ENCODE measurements at places on chromosomes 3 and 15.
A peak's percentile ranks its signal among the peaks of the same experiment; 100 is the strongest.

DNA sequence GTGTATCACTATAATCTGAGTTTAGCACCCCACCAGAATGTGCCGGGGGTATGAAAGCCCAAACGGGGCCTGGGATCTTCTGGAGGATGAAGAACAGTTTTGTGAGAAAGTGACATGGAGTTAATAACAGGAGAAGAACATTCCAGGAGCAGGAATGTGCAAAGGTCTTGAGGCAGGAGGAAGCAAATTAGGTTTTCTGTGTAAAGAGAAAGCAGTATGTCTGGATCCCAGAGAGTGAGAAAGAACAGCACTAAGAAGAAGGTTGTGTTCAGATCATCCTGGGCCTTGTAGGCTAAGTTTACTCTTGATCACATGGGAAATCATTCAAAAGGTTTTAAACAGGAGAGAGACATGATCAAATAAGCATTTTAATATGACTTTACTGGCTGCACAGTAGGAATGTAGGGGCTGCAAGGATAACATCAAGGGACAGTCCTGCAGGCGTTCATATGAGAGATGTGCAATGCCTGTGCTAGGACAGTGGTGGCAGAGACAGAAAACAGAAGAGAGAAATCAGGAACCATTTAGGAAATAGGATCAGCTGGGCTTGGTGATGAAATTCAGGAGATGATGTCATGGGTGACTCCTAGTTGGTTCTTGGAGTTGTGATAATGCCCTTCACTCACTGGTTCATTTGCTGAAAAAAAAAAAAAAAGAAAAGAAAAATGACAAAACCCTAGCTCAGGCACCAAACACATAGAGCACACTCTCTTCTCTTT is 113.5 kb downstream of the TNIK start:
- peak overlapping the region; percentile 45 for H3K4me3 ChIP-seq
- H3K4me1 ChIP-seq, result peaks cover 69% of the 10 kb centered on the region
- H3K27ac ChIP-seq, result peak overlapping the region; percentile 26
- no peaks in the 10 kb centered on the region for H3K27me3 ChIP-seq

DNA sequence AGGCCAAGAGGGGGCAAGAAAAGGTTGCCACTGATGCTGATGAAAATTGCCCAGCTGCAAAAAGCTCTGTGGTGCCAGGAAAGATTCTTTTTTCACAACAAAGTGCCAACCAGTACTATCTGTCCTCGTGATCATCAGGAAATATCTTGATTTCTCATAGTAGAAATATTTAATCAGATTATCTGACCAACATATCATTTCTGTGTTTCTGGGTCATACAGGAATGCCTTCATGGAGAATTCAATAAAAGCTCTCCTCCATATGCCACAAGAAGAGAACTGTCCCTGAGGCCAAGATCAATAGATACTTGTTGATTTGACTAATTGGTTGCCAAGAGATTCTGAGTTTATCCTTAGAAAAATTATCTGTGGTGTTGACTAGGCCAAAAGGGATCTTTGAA is 63.5 kb downstream of the FSIP1 start:
- H3K27me3 ChIP-seq, result no peaks in the 10 kb centered on the region
- H3K36me3 ChIP-seq, result no peaks in the 10 kb centered on the region
- peaks cover 32% of the 10 kb centered on the region for H3K4me1 ChIP-seq
- no peak for DNase-seq
- no peak overlapping the region for H3K27ac ChIP-seq

GRCh38 chr15:88309363-88309762 is 52.8 kb upstream of the NTRK3 start:
- H3K36me3 ChIP-seq, result no peaks in the 10 kb centered on the region
- DNase-seq, result no peak
- H3K27ac ChIP-seq, result no peak overlapping the region
- peaks cover 16% of the 10 kb centered on the region for H3K27me3 ChIP-seq
- no peaks in the 10 kb centered on the region for H3K4me1 ChIP-seq
- H3K4me3 ChIP-seq, result no peak overlapping the region

DNA sequence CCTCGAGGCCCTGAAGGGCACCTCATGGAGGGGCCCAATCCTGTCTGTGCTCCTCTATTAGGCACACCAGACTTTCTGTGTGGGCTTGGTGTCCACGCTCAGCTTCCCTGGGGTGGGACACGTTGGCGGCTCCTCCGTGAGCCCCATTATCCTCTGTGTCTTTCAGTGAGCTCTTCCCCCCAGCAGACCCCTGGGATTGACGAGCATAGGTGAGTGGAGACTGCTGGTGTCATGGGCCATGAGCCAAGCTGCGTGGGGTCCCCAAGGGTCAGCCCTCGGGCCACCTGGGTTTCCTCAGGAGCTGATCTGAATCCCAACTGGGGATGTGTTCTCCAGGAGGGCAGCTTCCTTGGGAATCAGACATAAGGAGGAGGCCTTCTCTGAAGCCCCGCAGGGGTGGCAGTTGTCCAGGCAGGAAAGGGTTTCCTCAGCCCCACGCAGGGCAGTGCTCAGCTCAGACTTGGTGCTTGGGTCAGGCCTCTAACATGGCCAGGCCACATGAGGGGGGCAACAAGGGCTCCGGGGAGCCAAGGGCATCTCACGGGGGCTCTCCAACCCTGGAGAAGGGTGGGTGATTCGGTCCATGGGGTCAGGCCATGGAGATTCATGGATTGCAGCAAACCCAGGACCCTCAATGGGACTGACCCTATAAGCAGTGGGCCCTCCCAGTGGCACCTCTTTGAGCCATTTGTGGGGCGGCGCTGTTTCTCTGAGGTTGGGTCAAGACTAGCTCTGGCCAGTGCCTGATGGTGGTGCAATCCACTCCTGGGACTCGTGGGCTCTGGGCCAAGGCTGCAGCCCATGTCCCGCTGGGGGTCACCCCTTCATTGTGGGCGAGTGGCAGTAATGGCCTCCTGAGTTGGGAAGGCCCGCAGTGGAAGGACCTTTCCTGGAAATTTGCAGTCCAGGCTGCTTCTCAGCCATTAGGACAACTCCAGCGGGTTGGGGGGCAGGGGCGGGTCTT is 222.5 kb downstream of the SNRPN start:
- no peaks in the 10 kb centered on the region for H3K27me3 ChIP-seq
- no peak overlapping the region for H3K4me3 ChIP-seq
- H3K4me1 ChIP-seq, result no peaks in the 10 kb centered on the region
- H3K27ac ChIP-seq, result no peak overlapping the region

- H3K36me3 ChIP-seq, result peaks cover 5% of the 10 kb centered on the region
- no peak for DNase-seq
- no peak overlapping the region for H3K4me3 ChIP-seq
- no peak overlapping the region for H3K27ac ChIP-seq
- no peaks in the 10 kb centered on the region for H3K27me3 ChIP-seq
Measured at GRCh38 chr15:51931638-51932037, 39.9 kb downstream of the LEO1 start.

DNA sequence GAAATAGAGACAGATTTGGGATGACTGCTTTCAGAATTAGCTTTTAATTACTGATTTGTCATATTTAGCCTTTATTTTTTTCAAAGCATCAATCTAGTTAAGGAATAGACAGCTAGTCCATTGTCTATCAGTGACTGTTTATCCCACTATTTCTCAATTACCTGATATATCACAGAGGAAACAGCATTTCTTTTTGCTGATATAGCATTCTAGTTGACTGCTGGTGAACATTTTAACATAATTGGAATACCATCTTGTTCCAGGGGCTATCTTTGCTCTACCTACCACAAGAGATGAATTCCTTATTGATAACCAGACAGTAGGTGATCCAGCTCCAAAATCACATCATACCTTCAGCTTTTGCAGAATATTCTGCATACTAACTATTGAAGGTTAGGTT is 982.7 kb downstream of the SQOR start:
- H3K27me3 ChIP-seq, result no peaks in the 10 kb centered on the region
- no peak for DNase-seq
- H3K36me3 ChIP-seq, result peaks cover 13% of the 10 kb centered on the region

GRCh38 chr3:102447272-102447671 is 12.5 kb downstream of the ZPLD1 start:
- H3K4me3 ChIP-seq, result no peak overlapping the region
- H3K36me3 ChIP-seq, result no peaks in the 10 kb centered on the region
- no peak overlapping the region for H3K27ac ChIP-seq
- H3K4me1 ChIP-seq, result no peaks in the 10 kb centered on the region
- H3K27me3 ChIP-seq, result no peaks in the 10 kb centered on the region

- H3K4me1 ChIP-seq, result peaks cover 20% of the 10 kb centered on the region
- H3K4me3 ChIP-seq, result no peak overlapping the region
- no peaks in the 10 kb centered on the region for H3K27me3 ChIP-seq
- DNase-seq, result no peak
- H3K36me3 ChIP-seq, result no peaks in the 10 kb centered on the region
- no peak overlapping the region for H3K27ac ChIP-seq
Measured at GRCh38 chr15:58710701-58711100, 38.8 kb downstream of the ADAM10 start.

GRCh38 chr3:114299421-114299820 is 5.6 kb downstream of the TIGIT start:
- peak overlapping the region; percentile 66 for H3K4me3 ChIP-seq
- H3K36me3 ChIP-seq, result peaks cover 5% of the 10 kb centered on the region
- H3K4me1 ChIP-seq, result peaks cover 60% of the 10 kb centered on the region
- H3K27ac ChIP-seq, result peak overlapping the region; percentile 99

DNA sequence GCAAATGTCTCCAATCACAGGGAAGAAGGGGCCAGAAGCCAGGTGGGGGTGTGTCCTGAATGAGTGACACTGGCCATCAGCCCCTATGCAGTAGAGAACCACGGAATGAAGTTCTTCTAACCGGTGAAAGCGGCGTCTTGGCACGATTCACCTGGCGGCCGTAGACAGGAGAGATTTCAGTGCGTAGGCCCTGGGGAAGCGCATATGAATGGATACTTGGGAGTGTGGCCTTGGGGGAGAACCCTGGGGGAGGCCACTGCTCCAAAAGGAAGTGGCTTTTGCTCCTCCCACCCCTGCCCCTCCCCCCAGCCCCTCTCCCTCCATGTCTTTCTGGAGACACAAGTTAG is 43.6 kb downstream of the RBPMS2 start:
- H3K36me3 ChIP-seq, result no peaks in the 10 kb centered on the region
- peak overlapping the region; percentile 49 for H3K27ac ChIP-seq
- H3K4me3 ChIP-seq, result no peak overlapping the region
- no peaks in the 10 kb centered on the region for H3K27me3 ChIP-seq
- H3K4me1 ChIP-seq, result peaks cover 11% of the 10 kb centered on the region

- H3K4me3 ChIP-seq, result no peak overlapping the region
- H3K27ac ChIP-seq, result no peak overlapping the region
- H3K4me1 ChIP-seq, result no peaks in the 10 kb centered on the region
- no peak for DNase-seq
- peaks cover 5% of the 10 kb centered on the region for H3K27me3 ChIP-seq
- no peaks in the 10 kb centered on the region for H3K36me3 ChIP-seq
Measured at GRCh38 chr15:42021593-42021992, 751 bp upstream of the PLA2G4E start.

- no peak overlapping the region for H3K27ac ChIP-seq
- peaks cover 25% of the 10 kb centered on the region for H3K27me3 ChIP-seq
- H3K36me3 ChIP-seq, result no peaks in the 10 kb centered on the region
- H3K4me3 ChIP-seq, result no peak overlapping the region
- H3K4me1 ChIP-seq, result no peaks in the 10 kb centered on the region
Measured at GRCh38 chr3:170740285-170740684, 129.7 kb downstream of the RPL22L1 start.

DNA sequence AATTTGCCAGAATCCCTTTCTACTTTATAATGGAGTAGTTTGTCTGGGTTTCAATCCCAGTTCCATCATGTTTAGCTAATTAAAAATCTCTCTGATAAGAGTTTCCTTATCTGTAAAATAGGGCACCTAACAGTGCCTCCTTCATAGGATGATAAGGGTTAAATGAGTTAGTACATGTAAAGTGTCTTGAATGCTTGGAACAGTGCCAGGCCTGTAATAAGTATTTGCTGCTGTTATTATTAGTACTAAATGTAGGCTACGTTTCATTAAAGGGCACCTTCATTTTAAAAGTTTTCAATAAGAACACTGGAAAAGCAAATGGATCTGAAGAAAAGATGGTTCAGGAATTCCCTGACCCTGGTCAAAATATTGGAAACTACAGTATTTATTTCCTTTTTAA is 11.8 kb upstream of the SLC2A2 start:
- no peak for DNase-seq
- H3K27me3 ChIP-seq, result peaks cover 34% of the 10 kb centered on the region
- no peaks in the 10 kb centered on the region for H3K36me3 ChIP-seq
- no peak overlapping the region for H3K4me3 ChIP-seq
- H3K4me1 ChIP-seq, result no peaks in the 10 kb centered on the region

Measured in natural killer cell treated with Interleukin-12 subunit alpha and Interleukin-12 subunit beta and Interleukin-15 and Interleukin-18, amount 100 ng/mL, for 72 hours (primary cell).